Right ventricle myocardium superior (tissue), 1 donor: ENCODE measurements at places on chromosomes 11 and 22. TPM values are rescaled to one million over a fixed set of nuclear protein-coding genes. Genes with fewer than 3 reads are reported as not detected.

SLC22A9 gene
- total RNA-seq: not detected

DNA sequence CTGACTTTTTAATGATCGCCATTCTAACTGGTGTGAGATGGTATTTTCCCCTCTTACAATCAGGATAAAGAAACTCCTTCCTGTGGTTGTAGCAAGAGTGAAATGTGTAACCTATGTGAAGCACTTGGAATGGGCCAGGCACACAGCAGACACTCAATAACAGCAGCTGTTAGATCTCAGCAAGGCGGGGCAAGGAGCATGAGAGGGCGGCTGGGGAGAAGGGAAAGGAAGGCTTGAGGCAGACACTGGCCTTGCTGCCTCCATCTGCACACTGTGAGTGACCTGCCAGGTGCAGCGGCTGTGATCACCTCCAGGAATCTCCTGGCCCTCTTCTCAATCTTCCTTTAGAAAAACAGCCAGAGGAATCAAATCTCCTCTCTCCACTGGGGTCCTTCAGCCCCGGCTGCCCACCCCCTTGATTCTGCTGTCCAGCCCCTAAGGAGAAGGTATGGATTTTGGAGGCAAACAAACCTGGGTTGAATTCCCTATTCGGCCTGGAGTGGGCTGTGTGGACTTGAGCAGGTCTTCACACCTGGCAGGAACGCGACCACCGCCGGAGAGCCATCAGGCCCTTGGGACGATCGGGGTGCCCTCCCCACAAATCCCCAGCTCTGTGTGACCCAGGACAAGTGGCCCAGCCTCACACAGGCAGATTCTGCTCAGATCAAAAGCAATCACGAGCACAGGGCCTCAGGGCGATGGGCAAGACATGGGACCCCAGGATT is 49.0 kb downstream of the RPUSD4 start:
- no peak for DNase-seq

GRCh38 chr11:121714351-121714750 is 261.6 kb upstream of the SORL1-AS1 start:
- DNase-seq: no peak

OR8G5 gene
- not detected for total RNA-seq

DNA sequence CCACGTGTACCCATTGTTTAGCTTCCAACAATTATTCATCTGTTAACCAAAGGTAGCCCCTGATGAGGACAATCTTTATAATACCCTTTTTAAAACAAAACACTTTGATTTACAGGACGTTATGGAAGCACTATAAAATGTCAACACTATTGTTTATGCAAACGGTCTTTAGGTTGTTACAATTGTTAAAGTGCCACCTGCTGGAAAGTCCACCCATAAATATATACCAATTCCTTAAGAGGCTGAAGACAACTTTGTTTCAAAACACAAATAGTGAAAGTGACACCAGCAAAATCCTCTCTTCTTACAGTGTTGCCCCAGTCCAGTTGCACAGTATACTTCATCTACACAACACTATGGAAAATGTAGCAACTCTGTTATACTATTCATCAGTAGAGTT is 68.9 kb upstream of the SLN start:
- DNase-seq: no peak

- DNase-seq: no peak
Observed at GRCh38 chr22:31441652-31442051, 42.2 kb downstream of the DRG1 start.

PHF21B gene
- 0.30 TPM for total RNA-seq

DNA sequence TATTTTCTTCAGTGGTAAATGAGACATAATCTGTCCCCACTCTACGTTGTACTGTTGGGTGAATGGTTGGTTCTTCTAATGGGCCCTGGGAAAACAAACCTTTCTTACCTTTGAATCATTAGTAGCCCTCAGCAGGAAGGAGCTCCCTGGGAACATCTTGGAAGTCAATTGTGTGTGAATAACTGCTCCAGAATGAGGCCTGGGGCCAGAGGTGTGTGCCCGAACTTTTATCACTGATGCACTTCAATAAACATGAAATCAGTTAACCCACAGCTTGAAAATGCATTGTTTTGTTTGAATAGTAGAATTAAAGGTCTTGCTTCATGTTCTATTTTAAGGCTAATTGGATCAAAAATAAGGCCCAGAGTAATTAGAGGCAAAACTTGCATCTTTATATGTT is 67.1 kb downstream of the NAV2 start:
- no peak for DNase-seq

- no peak for DNase-seq
Observed at GRCh38 chr22:39808081-39808480, 85.5 kb downstream of the ENTHD1 start.

SHANK3 gene
- 19.3 TPM for total RNA-seq

DNA sequence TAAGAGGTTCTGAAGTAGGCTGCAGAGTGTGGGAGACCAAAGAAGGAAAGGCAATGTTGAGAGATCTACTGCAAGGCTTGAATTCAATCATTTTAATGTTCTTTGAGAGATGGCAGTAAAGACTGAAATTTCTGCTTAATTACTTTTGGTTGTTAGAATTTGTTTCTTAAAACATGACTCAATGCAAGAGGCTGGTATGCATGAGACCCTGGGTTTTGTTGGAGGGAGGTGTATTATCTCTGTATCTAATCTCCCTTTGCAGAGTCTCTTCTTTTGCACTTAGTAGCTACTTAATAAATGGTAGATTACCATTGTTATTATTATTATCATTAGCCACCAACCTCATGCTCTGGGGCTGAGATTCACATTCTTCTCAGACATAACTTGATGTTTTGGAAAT is 87.4 kb upstream of the DRD2 start:
- DNase-seq: no peak

- DNase-seq: no peak
Observed at GRCh38 chr11:60143768-60144167, 39.1 kb downstream of the MS4A6A start.

DNA sequence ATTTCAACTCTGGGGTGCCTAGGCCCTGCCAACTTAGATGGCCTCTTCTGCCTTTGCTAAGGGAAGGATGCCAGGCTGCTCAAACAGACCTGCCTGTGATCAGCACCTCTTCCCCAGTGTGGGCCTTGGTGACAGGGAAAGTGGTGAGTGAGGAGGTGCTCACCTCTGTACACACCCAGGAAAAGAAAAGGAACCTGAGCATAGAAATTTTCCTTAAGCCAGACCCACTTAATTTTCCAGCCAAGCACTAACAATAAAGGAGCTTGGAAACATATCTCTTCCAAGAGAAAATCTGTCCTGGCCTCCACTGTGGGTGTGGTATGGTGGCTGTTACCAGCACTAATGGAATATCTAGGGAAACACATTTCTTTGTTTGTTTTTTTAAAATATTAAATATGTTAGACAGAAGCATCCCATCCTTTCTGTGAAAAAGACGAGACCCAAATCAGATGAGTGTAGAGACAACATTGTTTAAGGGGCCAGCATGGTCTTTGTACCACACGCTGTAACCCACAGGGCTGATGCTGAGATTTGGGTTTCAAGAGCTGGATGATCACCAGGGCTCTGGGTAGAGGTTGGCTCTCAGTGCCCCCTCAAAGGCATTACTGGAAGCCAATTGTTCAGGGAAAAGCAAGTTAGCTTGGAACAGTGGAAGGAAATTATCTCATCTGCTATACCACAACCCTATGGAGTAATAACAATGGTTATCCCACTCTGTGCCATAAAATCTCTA is 472.2 kb downstream of the INSC start:
- no peak for DNase-seq

DNA sequence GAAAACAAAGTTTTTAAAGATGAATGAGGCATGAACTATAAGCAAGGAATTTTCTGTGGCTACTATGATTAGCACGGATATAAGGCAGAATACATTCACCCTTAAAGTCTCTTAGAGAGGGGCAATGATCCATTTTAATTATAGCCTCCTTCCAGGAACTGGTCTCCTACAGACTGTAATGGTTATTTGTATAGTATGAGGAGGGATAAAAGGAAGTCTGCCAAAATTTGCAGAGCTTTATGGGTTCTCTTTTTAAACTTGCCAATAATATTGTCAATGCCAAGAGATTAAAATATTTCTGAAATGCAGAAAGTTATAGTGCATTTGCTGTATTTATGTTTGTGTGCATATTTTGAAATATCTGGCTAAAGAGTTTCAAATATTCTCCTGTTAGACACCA is 271.4 kb upstream of the LUZP2 start:
- DNase-seq: no peak

- DNase-seq: no peak
Observed at GRCh38 chr11:116543911-116544475, 228.8 kb downstream of the BUD13 start.

GRCh38 chr22:23117275-23117674 is 24.5 kb downstream of the RSPH14 start:
- no peak for DNase-seq

SLC1A2 gene
- 2.0 TPM for total RNA-seq

MIOX gene
- not detected for total RNA-seq

- no peak for DNase-seq
Observed at GRCh38 chr22:23652286-23652685, 20.2 kb upstream of the DRICH1 start.

- DNase-seq: no peak
Observed at GRCh38 chr11:8177136-8177535, 8.3 kb upstream of the RIC3 start.

BAIAP2L2 gene
- 0.24 TPM for total RNA-seq

DNA sequence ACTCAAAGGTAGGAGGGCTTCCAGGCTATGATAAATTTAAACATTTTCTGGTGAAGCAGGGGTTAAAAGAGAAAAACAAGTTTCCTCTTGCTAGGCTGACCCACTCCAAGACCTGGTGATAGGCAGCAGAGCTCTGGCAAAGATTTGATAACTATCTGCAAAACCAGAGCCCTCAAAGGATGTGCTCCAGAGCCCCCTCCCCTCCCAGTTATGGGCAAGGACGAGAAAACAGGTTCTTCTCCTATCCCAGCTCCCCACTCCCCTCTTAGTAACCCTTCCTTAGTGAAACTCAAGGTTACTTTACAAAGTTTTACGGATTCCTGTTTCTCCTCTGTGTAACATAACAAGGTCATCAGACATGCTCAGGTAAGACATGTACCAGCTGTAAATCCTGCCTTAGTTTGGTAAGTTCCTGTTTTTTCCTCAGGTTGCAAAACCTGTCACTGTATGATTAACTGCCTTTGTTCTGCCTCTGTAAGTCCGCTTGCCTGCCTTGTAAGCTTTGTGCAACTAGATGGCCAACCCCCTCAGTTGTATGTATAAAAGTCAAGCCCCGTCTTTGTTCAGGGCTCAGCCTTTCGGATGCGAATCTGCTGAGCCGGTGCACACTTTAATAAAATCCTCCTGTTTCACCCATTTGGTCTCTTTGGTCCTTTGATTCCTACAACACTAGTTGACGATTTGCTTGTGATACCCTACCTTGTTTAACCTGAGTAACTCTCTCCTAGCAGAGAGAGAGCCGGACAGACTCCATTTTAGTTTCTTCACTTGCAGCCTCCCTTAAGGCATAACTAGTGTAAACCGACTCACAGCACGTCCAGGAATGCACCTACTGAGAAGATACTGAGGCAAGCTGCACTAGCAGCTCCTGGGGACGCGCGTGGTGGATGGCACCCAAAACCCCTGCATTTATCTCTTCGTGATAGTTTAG is 13.9 kb downstream of the APOBEC3H start:
- DNase-seq: no peak

CRYBA4 gene
- total RNA-seq: not detected

DNA sequence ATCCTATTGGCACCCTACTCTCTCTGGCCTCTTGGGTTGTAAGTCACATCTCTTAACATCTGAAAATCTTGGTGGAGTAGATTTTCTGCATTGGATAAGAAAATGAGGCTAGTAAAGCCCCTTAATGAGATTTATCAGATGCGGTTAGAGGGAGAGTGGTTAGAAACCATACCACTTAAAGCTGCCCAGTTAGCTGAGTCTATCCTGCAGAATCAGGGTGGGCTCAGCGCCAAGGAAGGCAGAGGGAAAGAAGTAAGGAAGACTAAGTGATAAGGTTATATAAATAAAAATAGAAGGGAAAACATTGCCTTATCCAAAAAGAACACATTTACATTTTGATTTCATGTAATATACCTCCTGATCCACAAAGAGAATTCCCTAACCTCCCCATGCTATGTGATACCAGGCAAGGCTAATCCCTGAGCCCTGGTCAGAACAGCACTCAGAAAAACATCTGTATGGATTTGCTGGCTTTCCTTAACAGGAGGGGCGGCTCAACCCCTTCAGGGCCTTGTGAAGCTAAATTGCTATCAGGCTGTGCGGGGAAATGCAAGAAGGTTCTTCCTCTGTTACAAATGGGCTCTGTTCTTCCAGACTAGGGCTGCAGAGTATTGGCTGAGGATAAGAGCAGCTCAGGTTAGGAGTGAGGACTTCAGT is 101.7 kb downstream of the SNX19 start:
- DNase-seq: no peak

ZNF70 gene
- 2.8 TPM for total RNA-seq

PGA5 gene
- not detected for total RNA-seq

CYTH4 gene
- 7.0 TPM for total RNA-seq

DNA sequence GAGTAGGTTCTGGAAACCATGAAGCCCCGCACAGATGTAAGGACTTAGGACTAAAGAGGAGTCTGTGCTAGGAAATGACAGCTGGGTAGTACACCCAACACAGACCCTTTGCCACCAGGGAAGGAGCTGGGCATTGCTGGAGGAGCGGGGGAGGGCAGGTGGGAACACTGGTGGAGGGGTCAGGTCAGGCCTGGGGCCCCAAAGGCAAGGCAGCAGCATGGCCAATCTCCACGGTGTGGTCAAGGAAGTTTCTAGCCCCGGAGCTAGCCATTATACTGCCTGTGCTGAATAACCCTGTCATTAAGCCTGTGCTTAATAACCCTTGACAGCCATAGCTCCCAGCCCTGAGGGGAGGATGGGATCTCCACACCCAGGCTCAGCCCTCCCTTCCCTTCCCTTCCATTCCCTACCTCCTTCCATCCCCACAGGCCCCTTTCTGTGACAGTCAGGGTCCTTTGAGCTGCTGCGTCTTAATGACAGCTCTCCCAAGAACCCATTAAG is 2.1 kb downstream of the TMPRSS4 start:
- DNase-seq: no peak

ROBO3 gene
- total RNA-seq: 3.0 TPM

UCP2 gene
- 25.8 TPM for total RNA-seq

DNA sequence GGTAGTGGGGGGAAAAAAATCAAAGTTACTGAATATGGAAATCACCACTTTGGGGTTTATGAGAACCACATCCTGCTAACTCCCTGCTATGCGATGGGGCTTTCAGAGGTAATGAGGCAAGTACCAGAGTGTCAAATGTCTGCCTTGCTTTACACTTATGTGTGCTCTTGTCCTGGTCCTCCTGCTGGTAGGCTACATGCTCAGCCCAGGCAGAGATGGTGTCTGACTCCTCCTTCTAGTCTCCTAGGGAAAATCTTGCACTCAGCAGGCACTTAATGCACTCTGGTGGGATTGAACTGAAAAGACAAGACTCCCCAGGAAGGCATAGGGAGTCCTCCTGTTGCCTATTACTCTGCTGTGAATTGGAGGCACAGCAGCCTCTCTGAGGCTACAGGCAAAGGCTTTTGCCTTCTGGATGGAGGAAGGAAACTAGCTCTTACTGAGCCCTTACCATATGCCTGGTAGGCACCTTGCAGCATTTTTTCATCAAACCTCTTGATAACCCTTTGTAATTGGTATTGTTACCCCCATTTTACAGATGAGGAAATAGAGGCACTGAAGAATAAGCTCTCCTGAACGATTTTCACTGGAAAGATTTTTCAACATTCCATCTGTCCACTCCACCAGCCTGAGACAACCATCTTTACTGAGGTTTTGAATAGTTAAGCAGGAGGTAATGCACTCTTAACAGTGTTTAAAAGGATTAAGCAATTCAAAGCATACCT is 132.1 kb upstream of the PAX6 start:
- DNase-seq: no peak

SLC22A25 gene
- not detected for total RNA-seq

SNX32 gene
- total RNA-seq: not detected
